H1 (cell line): ENCODE measurements at places on chromosomes 11 and 22. TPM values are rescaled to one million over a fixed set of nuclear protein-coding genes. Genes with fewer than 3 reads are reported as not detected.

Gene ANO1
- 4.3 and 5.0 TPM in 2 replicates for total RNA-seq

Gene OSBPL5
- total RNA-seq, result 7.9 and 9.9 TPM in 2 replicates

Gene NRXN2
- 11.4 and 11.5 TPM in 2 replicates for total RNA-seq

Gene NAALAD2
- total RNA-seq, result 3.9 and 4.1 TPM in 2 replicates

Gene SCGB1A1
- not detected in 2 replicates for total RNA-seq

Gene MS4A3
- total RNA-seq, result not detected in 2 replicates

Gene OR56A1
- total RNA-seq, result 0.06 and 0.09 TPM in 2 replicates

Gene NLRP14
- total RNA-seq, result 0.08 TPM in 1 of 2 replicates, not detected in the other

Gene DKK3
- 30.0 and 30.2 TPM in 2 replicates for total RNA-seq

Gene OR52N5
- not detected in 2 replicates for total RNA-seq

Gene FIBP
- total RNA-seq, result 74.3 and 79.9 TPM in 2 replicates

Gene OR8D1
- not detected in 2 replicates for total RNA-seq

Gene UCP3
- total RNA-seq, result 0.92 and 1.3 TPM in 2 replicates

Gene HORMAD2
- not detected in 2 replicates for total RNA-seq

Gene E2F8
- total RNA-seq, result 11.4 and 11.5 TPM in 2 replicates

Gene FGF3
- total RNA-seq, result not detected in 2 replicates

Gene BARX2
- total RNA-seq, result not detected in 2 replicates

Gene CPT1A
- total RNA-seq, result 9.6 and 12.2 TPM in 2 replicates

Gene OR8G5
- total RNA-seq, result not detected in 2 replicates

Gene NXPE1
- total RNA-seq, result not detected in 2 replicates

Gene OR52A1
- 11.6 and 12.2 TPM in 2 replicates for total RNA-seq

Gene UNC93B1
- total RNA-seq, result 18.9 and 19.2 TPM in 2 replicates

GRCh38 chr22:36323182-36323854 lies 64.4 kb downstream of the MYH9 start:
- H3K4me1 ChIP-seq, result no peaks in the 10 kb centered on the region
- H3K27me3 ChIP-seq, result no peaks in the 10 kb centered on the region
- no peak for DNase-seq
- peaks cover 62% of the 10 kb centered on the region for H3K36me3 ChIP-seq
- H3K4me3 ChIP-seq, result no peak overlapping the region

DNA sequence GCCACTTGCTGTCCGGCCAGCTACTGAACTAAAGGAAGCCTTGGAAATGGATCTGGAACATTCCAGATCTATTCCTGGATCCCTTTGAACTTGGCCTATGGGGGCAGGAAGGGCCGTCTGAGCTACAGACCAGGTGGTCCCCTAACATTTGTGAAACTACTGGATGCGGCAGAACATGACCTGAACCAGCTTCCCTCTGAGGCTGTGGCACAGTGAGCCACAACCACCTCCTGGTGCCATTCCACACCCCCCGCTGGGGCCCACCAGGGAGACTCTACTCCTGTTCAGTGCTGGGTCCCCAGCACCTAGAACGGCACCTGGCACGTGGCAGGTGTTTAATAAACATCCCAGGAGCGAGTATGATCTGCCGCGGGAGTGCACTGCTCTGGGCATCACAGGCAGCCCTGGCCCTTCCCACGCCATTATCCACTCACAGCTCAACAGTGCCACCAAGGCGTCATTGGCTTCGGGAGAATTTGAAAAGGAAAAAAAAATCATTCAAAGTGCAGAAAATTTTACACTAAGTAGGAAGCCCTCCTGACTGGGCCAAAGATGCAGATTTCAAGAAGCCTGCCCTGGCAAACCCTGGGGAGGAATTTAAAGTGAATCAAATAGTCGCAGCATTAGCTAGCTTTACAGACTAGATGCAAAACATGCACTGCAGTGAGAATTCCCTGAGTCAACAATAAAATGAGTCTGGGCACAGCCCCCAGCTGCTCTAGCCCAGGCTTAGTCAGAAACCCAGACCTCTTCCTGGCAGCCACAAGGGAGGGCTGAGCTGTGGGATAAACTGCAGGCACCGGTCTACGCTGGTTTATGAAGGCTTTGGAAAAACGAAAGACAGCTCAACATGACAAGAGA lies 14.3 kb upstream of the EFCAB6 start:
- H3K4me3 ChIP-seq, result no peak overlapping the region
- H3K4me1 ChIP-seq, result peaks cover 12% of the 10 kb centered on the region
- H3K36me3 ChIP-seq, result peaks cover 7% of the 10 kb centered on the region; the same call in 1 of the 2 replicates

DNA sequence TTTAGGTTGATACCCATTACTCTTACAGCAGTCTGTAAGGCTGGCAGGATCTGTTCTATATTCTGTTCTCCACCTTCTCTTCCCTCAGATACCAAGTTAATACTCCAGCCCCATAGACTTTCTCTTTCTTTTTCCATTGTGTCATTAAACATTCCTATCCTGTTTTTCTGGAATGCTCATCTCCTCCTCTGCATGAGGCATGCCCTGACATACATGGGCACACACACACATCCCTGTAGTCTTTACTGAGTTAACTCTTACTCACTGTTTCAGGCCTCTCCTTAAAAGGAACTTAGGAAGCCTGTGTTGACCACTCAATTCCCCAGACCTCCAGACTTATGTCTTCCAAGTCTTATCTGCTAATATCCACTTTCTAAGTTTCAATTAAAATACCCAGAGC lies 476.8 kb downstream of the METTL15 start:
- DNase-seq, result no peak
- H3K36me3 ChIP-seq, result no peaks in the 10 kb centered on the region
- no peak overlapping the region for H3K4me3 ChIP-seq
- H3K27me3 ChIP-seq, result no peaks in the 10 kb centered on the region
- H3K27ac ChIP-seq, result no peak overlapping the region

- H3K27ac ChIP-seq, result no peak overlapping the region
- no peaks in the 10 kb centered on the region for H3K4me1 ChIP-seq
- no peak for DNase-seq
- H3K4me3 ChIP-seq, result no peak overlapping the region
- no peaks in the 10 kb centered on the region for H3K27me3 ChIP-seq
Measured at GRCh38 chr11:96203567-96204365, 139.2 kb downstream of the MAML2 start.

DNA sequence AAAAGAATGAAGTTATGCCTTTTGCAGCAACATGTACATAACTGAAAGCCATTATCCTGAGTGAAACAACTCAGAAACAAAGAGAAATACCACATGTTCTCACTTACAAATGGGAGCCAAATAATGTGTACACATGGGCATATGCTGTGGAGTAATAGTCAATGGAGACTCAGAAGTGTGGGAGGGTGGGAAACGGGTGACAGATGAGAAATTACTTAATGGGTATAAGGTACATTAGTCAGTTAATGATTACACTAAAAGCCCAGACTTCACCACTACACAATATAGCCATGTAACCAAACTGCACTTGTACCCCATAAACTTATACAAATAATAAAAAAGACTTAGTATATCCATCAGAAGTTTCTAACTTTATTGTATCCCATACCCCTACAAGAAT lies 674.1 kb upstream of the ARHGAP42 start:
- no peak overlapping the region for H3K27ac ChIP-seq
- DNase-seq, result no peak
- H3K4me3 ChIP-seq, result no peak overlapping the region

DNA sequence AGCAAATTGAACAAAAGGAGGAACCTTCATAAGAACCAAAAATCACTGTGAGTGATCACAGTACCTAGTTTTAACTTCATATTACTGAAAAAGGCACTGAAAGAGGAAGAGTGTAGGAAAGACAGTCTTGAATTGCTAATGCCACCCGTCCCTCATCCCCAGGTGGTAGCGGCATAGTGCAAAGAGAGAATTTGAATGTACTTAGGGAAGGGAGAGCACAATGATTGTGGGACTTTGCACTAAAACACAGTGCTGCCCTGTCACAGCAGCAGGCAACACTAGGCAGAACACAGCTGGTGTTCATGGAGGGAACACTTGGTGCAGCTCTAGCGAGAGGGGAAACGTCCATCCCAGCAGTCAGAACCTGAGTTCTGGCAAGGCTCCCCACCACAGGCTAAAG lies 716.3 kb upstream of the ANO5 start:
- H3K4me3 ChIP-seq, result no peak overlapping the region
- H3K36me3 ChIP-seq, result no peaks in the 10 kb centered on the region
- H3K4me1 ChIP-seq, result peaks cover 7% of the 10 kb centered on the region; the same call in 1 of the 2 replicates
- no peaks in the 10 kb centered on the region for H3K27me3 ChIP-seq

GRCh38 chr22:48952256-48953102 lies 875.2 kb downstream of the BRD1 start:
- no peaks in the 10 kb centered on the region for H3K36me3 ChIP-seq
- H3K4me3 ChIP-seq, result no peak overlapping the region
- no peaks in the 10 kb centered on the region for H3K4me1 ChIP-seq
- H3K27me3 ChIP-seq, result no peaks in the 10 kb centered on the region
- H3K27ac ChIP-seq, result no peak overlapping the region

DNA sequence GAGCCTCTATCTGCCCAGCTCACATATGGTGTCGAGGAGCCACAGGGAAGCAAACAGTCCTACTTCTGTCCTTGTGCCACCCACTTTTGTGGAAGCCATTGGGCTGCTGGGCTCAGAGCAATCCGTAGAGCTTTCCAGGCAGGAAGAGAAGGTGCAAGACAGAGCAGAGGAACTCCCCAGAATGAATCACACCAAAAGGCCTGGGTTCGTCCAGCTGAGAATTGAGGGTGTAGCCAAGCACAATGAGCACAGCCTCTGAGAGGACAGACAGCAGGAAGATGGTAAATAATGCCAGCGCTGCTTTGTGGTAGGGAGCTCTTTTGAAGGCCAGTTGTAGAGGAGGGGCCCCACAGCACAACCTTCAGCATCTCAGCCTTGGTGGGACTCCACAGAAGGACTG lies 237.8 kb downstream of the GRIK4 start:
- no peak overlapping the region for H3K4me3 ChIP-seq
- H3K4me1 ChIP-seq, result peaks cover 2% of the 10 kb centered on the region
- no peaks in the 10 kb centered on the region for H3K36me3 ChIP-seq

GRCh38 chr11:68469122-68469521 lies 8.6 kb downstream of the PPP6R3 start:
- no peak overlapping the region for H3K4me3 ChIP-seq
- no peaks in the 10 kb centered on the region for H3K27me3 ChIP-seq
- H3K36me3 ChIP-seq, result 0 out of 2 replicates have a peak, but pooled peaks cover 2% of the 10 kb centered on the region
- H3K27ac ChIP-seq, result no peak overlapping the region

GRCh38 chr22:20319041-20319744 lies 667 bp downstream of the DGCR6L start:
- H3K4me3 ChIP-seq, result peak overlapping the region; percentile 98
- no peaks in the 10 kb centered on the region for H3K36me3 ChIP-seq
- H3K27ac ChIP-seq, result no peak overlapping the region
- H3K4me1 ChIP-seq, result peaks cover 5% of the 10 kb centered on the region; the same call in 1 of the 2 replicates
- DNase-seq, result no peak

- H3K27me3 ChIP-seq, result peaks cover 4% of the 10 kb centered on the region; the same call in 1 of the 2 replicates
- no peak overlapping the region for H3K4me3 ChIP-seq
- no peaks in the 10 kb centered on the region for H3K4me1 ChIP-seq
- H3K36me3 ChIP-seq, result no peaks in the 10 kb centered on the region
- DNase-seq, result peak; percentile 58
Measured at GRCh38 chr22:40036591-40037225, 42.0 kb downstream of the FAM83F start.

DNA sequence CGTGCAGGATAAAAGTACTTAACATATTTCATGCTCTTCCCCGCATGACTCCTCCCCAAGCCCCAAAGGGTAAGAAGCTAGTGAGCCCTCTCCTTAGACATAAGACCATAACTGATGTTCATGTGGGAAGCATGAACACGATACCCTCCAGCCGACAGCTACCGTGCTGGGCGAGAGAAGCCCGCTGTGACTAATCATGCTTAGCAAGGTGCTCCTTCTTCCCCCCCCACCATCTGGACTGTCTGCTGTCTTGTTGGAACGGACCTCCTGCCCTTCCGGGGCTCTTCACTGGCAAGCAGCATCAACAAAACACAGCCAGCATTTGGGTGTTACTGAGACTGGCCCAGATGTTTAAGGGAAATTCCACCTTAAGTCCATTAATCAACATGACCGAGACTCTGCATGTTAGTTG lies 200.6 kb downstream of the DBX1 start:
- 0 out of 2 replicates have a peak, but pooled peaks cover 8% of the 10 kb centered on the region for H3K36me3 ChIP-seq
- H3K27me3 ChIP-seq, result no peaks in the 10 kb centered on the region
- H3K27ac ChIP-seq, result no peak overlapping the region
- no peak overlapping the region for H3K4me3 ChIP-seq
- no peaks in the 10 kb centered on the region; the same call in 1 of the 2 replicates for H3K4me1 ChIP-seq
- DNase-seq, result no peak

GRCh38 chr22:22786301-22787115 lies 101.1 kb upstream of the IGLL5 start:
- H3K27ac ChIP-seq, result no peak overlapping the region
- no peak for DNase-seq
- peaks cover 2% of the 10 kb centered on the region for H3K27me3 ChIP-seq
- no peak overlapping the region for H3K4me3 ChIP-seq
- H3K36me3 ChIP-seq, result no peaks in the 10 kb centered on the region

- no peaks in the 10 kb centered on the region for H3K27me3 ChIP-seq
- no peaks in the 10 kb centered on the region for H3K4me1 ChIP-seq
- no peak overlapping the region for H3K27ac ChIP-seq
- H3K36me3 ChIP-seq, result peaks cover 56% of the 10 kb centered on the region
- DNase-seq, result peak; percentile 99
Measured at GRCh38 chr11:66363805-66364535, 7.6 kb downstream of the SLC29A2 start.

- no peak overlapping the region for H3K4me3 ChIP-seq
- H3K27ac ChIP-seq, result no peak overlapping the region
- H3K36me3 ChIP-seq, result no peaks in the 10 kb centered on the region
- DNase-seq, result no peak
- peaks cover 11% of the 10 kb centered on the region for H3K27me3 ChIP-seq
Measured at GRCh38 chr11:6253197-6253596, 6.4 kb upstream of the CCKBR start.

- H3K27me3 ChIP-seq, result no peaks in the 10 kb centered on the region
- H3K4me1 ChIP-seq, result 0 out of 2 replicates have a peak, but pooled peaks cover 4% of the 10 kb centered on the region
- H3K36me3 ChIP-seq, result no peaks in the 10 kb centered on the region
- no peak for DNase-seq
- H3K27ac ChIP-seq, result no peak overlapping the region
Measured at GRCh38 chr11:101476191-101476590, 107.6 kb downstream of the TRPC6 start.

- DNase-seq, result no peak
- H3K4me1 ChIP-seq, result peaks cover 6% of the 10 kb centered on the region
- no peaks in the 10 kb centered on the region for H3K27me3 ChIP-seq
- H3K4me3 ChIP-seq, result no peak overlapping the region
Measured at GRCh38 chr11:36000616-36001190, 56.8 kb downstream of the LDLRAD3 start.

GRCh38 chr11:113574586-113574985 lies 99.4 kb upstream of the DRD2 start:
- no peak overlapping the region for H3K27ac ChIP-seq
- no peak for DNase-seq
- H3K4me3 ChIP-seq, result no peak overlapping the region
- no peaks in the 10 kb centered on the region for H3K27me3 ChIP-seq
- H3K36me3 ChIP-seq, result no peaks in the 10 kb centered on the region

GRCh38 chr11:73510877-73511276 lies 87.0 kb downstream of the FAM168A start:
- H3K4me1 ChIP-seq, result no peaks in the 10 kb centered on the region
- DNase-seq, result no peak
- no peak overlapping the region for H3K27ac ChIP-seq
- H3K36me3 ChIP-seq, result no peaks in the 10 kb centered on the region

- no peaks in the 10 kb centered on the region; the same call in 1 of the 2 replicates for H3K4me1 ChIP-seq
- DNase-seq, result no peak
- no peak overlapping the region for H3K27ac ChIP-seq
- H3K27me3 ChIP-seq, result no peaks in the 10 kb centered on the region
Measured at GRCh38 chr11:93604008-93604660, 57.3 kb upstream of the CEP295 start.

GRCh38 chr11:117940736-117941135 lies 11.5 kb upstream of the TMPRSS13 start:
- no peaks in the 10 kb centered on the region for H3K27me3 ChIP-seq
- H3K4me3 ChIP-seq, result no peak overlapping the region
- H3K4me1 ChIP-seq, result no peaks in the 10 kb centered on the region
- H3K27ac ChIP-seq, result no peak overlapping the region
- no peak for DNase-seq
